KBM-7 (cell line): ENCODE measurements at places on chromosomes 1 and 21.

GRCh38 chr1:243842978-243843511 lies 7.0 kb downstream of the AKT3 start:
- DNase-seq = no peak

- DNase-seq = no peak
Measured at GRCh38 chr1:198641966-198642668, 3.3 kb downstream of the PTPRC start.

DNA sequence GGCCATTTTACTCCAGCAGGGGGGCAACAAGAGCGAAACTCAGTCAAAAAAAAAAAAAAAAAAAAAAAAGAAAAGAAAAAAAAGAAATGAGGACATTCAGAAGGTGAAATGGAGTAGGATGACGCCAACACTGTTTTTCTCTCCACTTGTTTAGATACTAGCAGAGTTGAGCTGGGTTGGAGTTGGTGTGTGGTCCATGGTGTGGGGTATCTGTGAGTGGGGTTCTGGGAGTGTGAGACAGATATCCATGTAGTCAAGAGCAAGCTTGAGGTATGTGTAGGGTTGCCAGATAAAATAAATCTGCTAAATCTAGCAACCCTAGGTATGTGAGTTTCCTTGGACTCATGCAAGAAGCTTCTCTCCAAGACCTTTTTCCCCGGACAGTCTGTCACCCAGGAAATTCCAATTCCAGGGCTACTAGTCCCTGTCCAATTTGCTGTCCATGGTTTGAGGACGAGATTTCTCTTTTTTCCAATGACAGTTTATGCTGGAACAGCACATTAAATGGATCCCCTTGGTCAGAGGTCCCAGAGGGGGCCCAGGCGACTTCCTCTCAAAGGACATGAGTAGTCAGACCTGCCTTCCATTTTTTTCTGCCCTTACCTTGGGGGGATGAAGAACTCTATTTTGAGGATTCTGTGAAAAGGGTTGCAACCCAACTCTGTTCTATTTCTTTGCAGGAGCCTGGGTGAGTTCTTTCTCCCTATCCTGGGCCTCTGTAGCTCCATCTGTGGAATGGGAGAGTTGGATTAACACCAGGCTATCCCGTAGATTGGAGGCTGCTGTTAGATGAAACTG lies 2.1 kb upstream of the FOXD2 start:
- DNase-seq = peak; percentile 15

GRCh38 chr1:94544706-94545490 lies 3.3 kb upstream of the F3 start:
- DNase-seq = no peak

- no peak for DNase-seq
Measured at GRCh38 chr21:44815225-44815624, 2.6 kb downstream of the SUMO3 start.

- DNase-seq = peak; percentile 15
Measured at GRCh38 chr1:117093870-117094621, 27.5 kb downstream of the TRIM45 start.

- peak; percentile 69 for DNase-seq
Measured at GRCh38 chr1:67735806-67736627, 51.0 kb downstream of the GADD45A start.

DNA sequence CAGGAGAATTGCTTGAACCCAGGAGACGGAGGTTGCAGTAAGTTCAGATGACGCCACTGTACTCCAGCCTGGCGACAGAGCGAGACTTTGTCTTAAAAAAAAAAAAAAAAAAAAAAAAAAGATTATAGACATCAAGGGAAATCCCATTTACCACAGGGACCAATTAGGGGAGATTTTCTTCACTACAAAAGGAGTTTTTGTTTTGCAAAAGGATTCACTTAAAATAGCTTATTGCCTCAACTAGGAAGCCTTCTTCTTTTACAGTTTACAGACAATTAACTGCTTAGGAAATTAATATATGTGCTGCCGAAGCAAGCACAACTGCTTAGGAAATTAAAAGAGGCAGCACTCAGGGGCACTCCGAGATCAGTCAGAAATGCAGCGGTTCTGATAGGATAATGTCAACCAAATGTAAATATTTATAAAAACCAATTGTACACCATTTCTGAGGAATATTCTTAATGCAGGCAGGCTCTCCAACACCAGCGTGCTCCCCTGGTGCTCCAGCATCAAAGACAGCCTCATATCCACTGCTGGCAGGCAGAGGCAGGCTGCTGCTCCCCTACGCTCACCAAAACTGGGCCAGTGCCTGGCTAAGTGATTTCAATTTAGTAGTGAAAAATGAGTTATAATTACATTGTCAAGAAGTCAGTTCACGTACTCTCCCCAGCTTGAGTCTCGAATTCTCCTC lies 107.9 kb upstream of the RAB4A start:
- DNase-seq = no peak

GRCh38 chr1:184906761-184907160 lies 67.5 kb downstream of the NIBAN1 start:
- no peak for DNase-seq

GRCh38 chr21:41506611-41507520 lies 1.1 kb downstream of the TMPRSS2 start:
- no peak for DNase-seq

DNA sequence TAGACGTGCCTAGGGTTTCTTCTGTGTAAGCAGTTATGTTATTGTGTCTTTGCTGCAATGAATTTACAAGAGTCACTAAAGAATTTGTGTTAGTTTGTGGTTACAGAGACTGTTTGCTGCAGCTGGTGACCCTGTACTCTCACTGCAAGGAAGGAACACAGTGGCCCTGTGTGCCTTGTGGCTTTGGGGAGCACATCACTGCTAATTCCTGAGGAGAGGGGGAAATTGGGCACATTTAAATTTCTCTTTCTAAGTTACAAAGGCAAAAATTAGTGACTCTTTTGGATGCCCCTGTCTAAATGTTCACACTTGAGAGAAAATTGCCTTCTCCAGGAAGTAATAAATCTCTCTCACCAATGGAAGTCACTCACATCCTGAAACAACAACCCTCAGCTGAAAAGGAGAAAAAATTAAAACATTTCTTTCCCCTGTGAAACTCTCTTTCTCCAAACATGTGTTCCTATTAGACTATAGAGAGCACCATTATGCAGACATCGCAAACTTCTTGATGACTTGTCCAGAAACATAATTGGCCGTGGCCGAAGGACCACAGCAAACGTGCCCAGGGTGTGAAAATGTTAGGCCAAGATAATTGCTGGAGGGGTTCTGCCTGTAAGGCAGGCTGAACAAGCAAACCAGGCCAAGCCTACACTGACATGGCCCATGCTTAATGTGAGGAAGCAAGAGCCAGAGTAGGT lies 32.3 kb upstream of the SPAG17 start:
- DNase-seq = no peak

- DNase-seq = no peak
Measured at GRCh38 chr1:10980841-10981727, 31.4 kb upstream of the TARDBP start.
